ENCODE measurements at places on chromosomes 2 and 18.

GRCh38 chr2:69385443-69386151, 1.4 kb downstream of the GFPT1 start:
- peak; percentile 5 for DNase-seq

- DNase-seq, result no peak
Observed at GRCh38 chr2:176122683-176123410, at the start of gene HOXD9. Gene HOXD9 (plus strand): TSS chr2:176122719. CDS start chr2:176122769, 50 bp downstream.

GRCh38 chr2:8587920-8588830, 93.7 kb upstream of the ID2 start:
- DNase-seq, result no peak

- no peak for DNase-seq
Observed at GRCh38 chr2:140601801-140602200, 1529.0 kb downstream of the LRP1B start.

DNA sequence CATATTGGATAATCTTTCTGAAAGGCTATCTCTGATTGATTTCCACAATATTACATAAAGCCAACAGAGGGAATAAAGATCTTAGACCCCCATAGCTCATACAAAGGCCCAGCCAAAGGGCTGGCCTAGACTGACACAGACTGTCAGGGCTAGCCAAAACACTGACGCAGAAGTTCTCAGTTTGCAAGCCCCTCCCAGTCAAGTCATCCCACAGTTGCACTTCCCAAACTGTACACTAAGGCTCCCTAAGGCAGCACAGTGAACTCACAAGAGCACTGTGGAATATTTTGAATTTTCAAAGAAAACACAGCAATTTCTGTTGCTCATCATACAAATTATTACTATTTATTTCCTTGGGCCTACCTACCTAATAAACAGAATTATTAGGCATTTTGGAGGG, 244.9 kb downstream of the SP3 start:
- DNase-seq, result peak; percentile 4

DNA sequence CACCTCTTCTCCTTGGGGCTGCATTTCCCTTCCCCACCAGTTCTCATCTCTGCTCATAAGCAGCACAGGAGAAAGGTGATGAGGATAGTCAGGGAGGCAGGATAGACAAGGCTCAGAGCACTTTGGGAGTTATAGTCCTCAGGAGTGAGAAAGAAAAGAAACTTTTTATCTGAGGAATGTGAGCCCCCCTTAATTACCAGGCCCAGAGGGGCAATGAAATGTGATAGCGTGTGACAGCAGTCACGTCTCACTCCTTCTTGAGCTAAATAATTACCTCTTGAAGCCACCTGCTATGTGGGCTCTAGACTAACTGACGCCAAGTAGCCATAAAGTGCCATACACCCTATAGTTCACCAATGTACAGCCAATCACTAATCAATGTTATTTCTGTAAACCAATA, 105.8 kb downstream of the SPP2 start:
- DNase-seq, result no peak

DNA sequence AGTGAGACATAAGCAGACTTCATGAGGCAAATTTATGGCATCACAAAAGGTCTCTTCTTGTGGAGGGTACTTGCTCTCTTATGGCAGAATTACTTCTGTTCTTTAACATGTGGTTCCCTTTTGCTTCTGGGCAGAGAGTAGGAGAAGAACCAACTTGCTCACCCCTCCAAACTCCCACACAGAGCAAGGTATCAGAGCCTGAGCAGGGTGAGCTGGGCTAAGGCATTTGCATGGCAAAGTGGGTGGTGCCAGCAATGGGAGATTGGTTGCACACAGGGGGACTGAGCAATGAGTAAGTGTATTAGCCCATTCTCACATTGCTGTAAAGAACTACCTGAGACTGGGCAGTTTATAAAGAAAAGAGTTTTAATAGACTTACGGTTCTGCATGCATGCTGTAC, 64.2 kb upstream of the ITGB6 start:
- DNase-seq, result no peak

DNA sequence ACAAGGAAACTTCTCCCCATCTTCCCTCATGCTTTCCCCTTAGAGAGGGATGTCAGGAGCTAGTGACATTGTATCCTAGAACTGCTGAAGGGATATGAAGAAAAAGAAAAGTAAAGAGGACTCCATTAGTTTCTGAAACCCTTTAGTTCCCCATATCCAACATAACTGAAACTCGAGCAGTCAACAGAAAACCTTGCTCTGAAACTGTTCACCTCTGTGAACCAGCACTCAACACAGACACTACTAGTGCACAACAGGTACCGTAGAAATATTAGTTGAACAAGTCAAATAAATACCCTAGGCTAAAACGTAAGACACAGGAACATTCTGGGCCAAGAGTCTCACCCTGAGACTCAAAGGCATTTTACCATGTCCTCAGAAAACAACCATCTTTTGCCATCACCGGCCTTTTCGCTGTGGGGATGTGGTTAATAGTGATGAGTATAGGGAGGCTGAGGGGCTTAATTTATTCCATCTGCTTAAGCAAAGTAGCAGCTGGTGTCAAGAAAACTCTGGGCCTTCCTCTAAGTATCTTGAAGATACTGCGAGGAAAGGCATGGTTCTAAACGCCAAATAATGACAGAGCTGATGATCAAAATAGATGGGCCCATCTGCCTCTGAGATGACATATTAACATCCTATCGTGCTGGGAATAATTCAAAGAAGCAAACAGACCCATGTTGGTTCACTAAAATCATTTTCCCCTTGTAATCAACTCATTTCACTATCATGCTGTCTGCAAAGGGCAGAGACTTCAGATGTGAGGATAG, 156.8 kb downstream of the STK39 start:
- no peak for DNase-seq

- no peak for DNase-seq
Observed at GRCh38 chr2:121868652-121869051, 113.2 kb downstream of the TSN start.

- peak; percentile 92 for DNase-seq
Observed at GRCh38 chr2:219638948-219639755, 11.7 kb downstream of the SLC4A3 start.

- DNase-seq, result no peak
Observed at GRCh38 chr2:109399066-109399465, 214.7 kb downstream of the SEPTIN10 start.

GRCh38 chr2:229492034-229492433, 220.9 kb upstream of the PID1 start:
- no peak for DNase-seq

- DNase-seq, result no peak
Observed at GRCh38 chr2:58073751-58074150, 27.1 kb downstream of the VRK2 start.

DNA sequence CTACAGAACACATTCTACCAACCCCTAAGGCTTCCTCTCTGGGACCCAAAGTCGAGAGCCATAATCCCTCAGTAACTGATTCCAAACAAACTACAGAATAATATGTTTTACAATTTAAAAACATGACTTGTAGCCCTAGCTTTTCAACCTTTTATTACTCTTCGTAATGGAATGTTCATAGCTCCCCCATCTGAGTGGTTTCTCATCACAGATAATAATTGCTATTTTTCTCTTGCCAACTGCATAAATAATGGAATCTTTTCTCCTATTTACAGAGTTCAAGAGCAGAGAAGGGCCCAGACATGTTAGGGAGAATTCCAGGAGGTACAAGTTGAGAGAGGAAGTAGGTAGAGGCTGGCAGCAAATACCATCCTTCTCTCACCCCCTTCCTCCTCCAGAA, 59.9 kb upstream of the CERS6 start:
- DNase-seq, result no peak

- no peak for DNase-seq
Observed at GRCh38 chr18:34758378-34758948, 48.4 kb downstream of the DTNA start.

- peak; percentile 95 for DNase-seq
Observed at GRCh38 chr2:40431600-40431955, 20.3 kb downstream of the SLC8A1 start.

DNA sequence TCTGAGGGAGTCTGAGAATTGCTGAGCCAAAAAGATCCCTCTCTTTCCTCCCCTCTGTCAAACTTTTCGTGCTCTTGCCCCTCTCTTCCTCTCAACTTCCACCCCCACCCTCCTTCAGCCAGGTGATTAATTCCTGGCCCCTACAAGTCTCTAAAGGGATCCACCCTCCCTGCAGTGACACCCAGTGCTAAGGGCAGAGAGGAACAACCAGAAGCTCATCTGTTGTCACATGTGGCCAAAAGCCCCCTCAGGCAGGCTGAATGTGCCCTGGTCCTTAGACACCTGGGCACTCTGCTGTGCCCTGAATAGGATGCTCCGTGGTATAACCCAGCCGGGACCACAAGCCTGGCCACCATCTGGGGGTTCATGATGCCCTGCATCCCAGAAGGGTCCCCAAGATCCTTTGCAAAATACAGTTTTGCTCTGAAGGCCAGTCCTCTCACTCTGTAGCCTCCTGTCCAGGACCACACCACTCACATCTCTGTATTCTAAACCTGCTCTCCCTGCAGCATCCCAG, 234.4 kb downstream of the BCL11A start:
- no peak for DNase-seq

DNA sequence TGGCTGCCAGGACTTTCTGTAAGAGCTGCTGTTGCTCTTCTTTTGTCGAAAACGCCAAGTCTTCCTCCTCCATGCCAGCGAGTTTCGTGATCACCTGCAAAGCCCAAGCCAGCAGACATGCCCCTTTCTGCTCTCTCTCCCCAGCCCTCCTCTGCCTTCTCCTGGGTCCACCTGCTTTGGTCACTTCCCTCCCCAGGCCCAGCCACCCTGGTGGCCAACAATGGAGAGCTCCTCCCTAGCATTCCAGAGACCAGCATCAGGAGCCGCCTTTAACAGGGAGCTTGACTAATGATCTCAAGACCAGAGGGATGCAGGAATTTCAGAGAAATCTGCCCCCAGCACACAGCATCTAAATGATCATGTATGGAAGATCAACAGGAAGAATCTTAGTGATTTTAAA, 34.6 kb downstream of the ERCC3 start:
- DNase-seq, result no peak

DNA sequence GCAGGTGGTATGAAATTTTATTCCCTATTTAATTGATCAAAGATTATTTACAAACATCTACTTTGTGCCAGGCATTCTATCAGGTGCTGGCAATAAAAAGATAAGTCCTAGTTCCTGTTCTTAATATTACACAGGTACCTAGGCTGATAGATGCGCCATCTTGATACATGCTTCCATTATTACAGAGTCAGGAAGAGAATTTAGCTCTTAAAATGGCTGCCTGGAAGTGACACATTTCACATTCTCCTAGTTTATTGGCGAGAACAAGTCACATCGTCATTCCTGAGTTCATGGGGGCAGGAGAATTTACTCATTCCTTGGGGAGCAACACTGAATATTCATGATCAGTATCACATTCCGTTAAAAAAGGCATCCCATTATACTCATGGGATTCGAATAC, 1.1 kb upstream of the DARS1 start:
- DNase-seq, result no peak

GRCh38 chr2:224819075-224819474, 102.9 kb upstream of the CCDC195 start:
- no peak for DNase-seq

DNA sequence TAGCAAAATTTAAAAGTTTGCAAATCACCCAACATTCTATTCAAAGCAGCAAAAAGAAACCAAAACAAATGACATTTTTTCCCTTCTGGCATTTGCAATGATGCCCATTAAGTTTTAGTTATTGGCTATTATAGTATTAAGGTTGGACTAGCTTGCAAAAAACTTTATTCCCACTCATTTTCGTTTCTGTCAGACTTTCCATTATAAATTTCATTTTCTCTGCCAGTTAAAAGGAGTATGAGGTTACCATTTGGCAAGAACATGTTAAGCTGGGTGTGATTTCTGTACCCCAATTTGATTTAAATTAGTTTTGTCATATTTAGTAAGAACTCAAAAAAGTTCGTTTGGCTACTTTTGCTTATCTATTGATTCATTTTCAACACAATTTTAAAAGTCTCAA, 187.9 kb downstream of the TCF4 start:
- DNase-seq, result no peak

- DNase-seq, result no peak
Observed at GRCh38 chr2:227410191-227410590, 22.4 kb upstream of the SCYGR1 start.

- no peak for DNase-seq
Observed at GRCh38 chr2:56326346-56326741, 142.6 kb downstream of the CCDC85A start.

DNA sequence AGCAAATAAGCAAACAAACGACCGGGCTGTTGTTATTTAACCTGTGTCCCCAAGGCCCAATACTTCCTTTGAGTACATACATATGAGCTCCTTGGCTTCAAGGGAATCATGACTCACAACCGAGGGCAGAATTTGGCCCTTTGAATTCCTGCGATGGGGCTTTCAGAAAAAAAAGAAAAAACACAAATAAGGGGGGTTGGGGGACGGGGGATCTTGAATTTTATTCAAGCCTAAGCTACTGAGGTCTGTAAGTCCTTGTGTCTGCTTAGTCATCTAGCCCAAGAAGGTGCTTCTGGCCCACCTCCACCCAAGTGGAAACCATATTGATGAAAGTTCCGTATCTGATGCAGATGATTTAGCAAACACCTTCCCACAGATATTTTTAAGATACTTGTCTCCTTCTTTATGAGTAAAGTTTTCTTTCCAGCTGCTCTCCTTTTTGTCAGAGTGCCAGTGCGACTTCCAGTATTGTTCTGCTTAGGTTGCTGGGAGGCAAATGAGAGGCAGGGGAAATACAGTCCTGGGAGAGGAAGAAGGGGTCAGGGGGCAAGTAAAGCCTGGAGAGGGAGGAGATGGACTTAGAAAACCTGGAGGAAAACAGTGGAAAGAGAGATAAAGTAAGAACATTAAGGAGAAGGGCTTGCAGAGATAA, 169.6 kb downstream of the ZEB2 start:
- no peak for DNase-seq

DNA sequence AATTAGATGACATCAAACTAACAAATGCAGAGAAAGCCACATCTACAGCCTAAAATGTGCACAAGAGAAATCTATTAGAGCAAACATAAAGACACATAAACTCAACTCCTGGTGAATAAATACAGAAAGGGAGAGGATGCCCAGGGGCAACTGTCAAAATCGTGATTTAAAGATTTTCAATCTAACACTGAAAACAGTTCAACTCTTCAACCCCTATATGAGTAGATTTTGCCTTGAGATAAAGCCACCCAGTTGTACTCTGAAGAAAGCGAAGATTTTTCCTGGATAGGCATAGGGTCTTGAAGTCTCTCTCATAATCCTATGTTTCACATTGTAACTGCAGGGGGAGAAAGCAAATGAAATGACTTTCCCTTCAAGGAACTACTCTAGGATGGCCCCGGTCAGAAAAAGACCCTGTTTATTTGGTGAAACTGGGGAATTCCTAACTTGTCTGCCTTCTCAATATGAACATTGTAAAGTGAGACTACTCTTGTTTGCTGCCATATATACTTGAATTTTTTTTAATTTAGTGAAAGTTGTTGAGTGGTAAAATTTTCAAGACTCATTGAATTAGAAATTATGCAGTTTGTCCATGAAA, 226.7 kb downstream of the ERBB4 start:
- no peak for DNase-seq
